HCT116 (cell line): ENCODE measurements at places on chromosomes 2 and 18.
A peak's percentile ranks its signal among the peaks of the same experiment; 100 is the strongest.

GRCh38 chr2:74186038-74186437, 7.4 kb upstream of the MOB1A start:
- no peak for DNase-seq

GRCh38 chr18:79958981-79959380, 5.5 kb upstream of the HSBP1L1 start:
- no peak for DNase-seq

DNA sequence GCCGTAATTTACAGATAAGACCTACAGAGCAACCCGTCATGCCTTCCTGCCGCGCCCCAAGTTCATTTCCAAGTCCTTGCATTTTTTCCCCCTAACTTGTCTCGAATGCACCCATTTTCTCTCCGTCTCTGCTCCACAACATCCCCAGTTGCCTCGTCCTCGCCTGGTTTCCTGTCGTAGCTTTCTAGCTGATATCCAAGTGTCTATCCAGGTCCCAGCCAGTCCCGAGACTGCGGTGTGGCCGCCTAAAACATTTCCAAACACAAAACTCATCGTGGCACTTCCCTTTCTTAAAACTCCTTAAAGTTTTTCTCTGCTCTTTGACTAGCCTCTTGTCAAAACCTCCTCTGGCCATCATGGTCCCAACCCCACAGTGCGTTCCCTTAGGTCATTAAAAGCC, 1.2 kb upstream of the BARD1 start:
- DNase-seq: no peak

DNA sequence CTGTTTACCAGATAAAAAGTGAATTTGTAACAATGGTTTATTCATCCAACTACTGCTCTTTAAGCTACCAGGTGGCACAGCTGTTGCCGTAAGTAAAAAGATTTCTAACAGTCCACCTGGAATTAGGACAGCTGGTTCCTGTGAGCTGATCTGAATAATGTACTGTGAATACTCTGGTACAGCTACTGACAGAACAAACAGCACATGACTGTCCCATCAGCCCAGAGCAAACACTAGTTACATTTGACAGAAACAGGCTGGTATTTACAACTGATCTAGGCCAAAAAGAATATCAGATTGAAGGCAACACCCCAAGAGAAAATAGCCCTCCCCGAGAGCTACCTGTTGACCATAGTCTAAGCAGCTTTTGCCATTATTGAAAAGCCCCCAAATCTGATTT, 840.4 kb downstream of the CPS1 start:
- no peak for DNase-seq

GRCh38 chr2:28045676-28046351, 155.3 kb downstream of the BABAM2 start:
- DNase-seq: no peak

GRCh38 chr2:20451341-20451740, 4.5 kb downstream of the RHOB start:
- no peak for DNase-seq

GRCh38 chr18:23721696-23722480, 32.6 kb downstream of the LAMA3 start:
- no peak for DNase-seq

DNA sequence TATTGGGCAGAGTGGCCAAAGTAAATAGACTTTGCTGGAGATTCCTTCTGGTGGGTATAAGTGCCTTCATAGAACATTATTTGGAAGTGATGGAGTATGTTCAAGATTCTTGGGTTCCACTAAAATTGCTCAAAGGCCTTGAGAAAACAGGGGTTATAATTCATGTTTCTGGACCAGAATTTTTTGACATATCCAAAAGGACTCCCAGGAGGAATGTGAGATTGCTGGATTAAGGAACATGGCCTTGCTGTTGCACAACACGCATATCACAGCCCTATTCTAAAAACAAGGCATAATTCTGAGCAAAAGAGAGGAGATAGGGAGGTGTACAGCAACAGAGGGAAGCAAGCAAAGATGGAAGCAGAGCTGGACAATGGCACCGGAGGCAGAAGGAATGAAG, 111.7 kb upstream of the TNP1 start:
- no peak for DNase-seq

- DNase-seq: no peak
These were observed 65.7 kb upstream of the NCKAP5 start for GRCh38 chr2:133633881-133634409.

DNA sequence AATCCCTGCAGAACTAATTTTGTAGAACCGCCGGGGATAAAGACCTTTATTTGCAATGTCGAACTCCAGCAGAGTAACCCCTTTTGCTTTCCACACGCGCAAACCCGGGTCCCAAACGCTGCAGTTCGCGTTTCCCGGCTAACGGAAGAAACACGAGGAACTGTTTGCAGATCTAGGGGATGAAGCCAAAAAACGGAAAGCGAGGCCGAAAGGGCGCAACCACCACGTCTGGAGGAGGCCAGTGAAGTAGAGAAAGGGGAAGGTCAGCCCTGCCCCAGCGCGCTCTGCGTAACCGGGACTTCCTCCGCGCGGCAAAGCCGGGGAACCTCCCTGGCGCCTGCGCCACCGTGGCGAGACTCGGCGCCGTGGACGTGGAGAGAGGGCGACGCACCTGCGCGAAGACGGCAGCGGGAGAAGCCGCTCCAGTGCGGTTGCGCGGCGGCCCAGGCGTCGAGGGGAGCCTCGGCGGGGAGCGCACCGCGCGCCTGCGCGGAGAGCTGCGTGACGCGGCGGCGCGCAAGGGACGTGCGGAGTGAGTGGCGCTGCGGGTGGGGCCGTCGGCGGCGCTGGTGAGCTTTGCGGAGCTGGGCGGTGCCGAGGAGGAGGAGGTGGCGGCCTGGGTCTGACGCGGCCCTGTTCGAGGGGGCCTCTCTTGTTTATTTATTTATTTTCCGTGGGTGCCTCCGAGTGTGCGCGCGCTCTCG, at the start of gene PPP1CB:
TSS of gene PPP1CB (plus strand) at position 579 of the 704 bp plus-strand sequence. CDS start 295 bp downstream, outside the sequence.
- DNase-seq: peak; percentile 88

GRCh38 chr18:26510337-26510736, 38.0 kb downstream of the KCTD1 start:
- DNase-seq: no peak
